ENCODE measurements at places on chromosomes 3 and 15. TPM values are rescaled to one million over a fixed set of nuclear protein-coding genes. Genes with fewer than 3 reads are reported as not detected.

Gene DET1
- total RNA-seq = 2.2 TPM

Gene CHDH
- total RNA-seq = 45.2 TPM

Gene OR5H14
- 0.02 TPM for total RNA-seq

Gene GHRL
- 0.43 TPM for total RNA-seq

Gene NR2E3
- total RNA-seq = 0.11 TPM

Gene ZBBX
- total RNA-seq = not detected

Gene HES1
- total RNA-seq = 16.0 TPM

All from right lobe of liver (tissue), 6 donors.